Neural crest cell (in vitro differentiated cells): ENCODE measurements at places on chromosomes 12 and 14.
A peak's percentile ranks its signal among the peaks of the same experiment; 100 is the strongest.

GRCh38 chr12:75455839-75456238 lies 24.7 kb upstream of the GLIPR1 start:
- peaks cover 5% of the 10 kb centered on the region for H3K4me1 ChIP-seq
- no peak overlapping the region for H3K27ac ChIP-seq
- DNase-seq: no peak
- peaks cover 5% of the 10 kb centered on the region for H3K36me3 ChIP-seq
- no peaks in the 10 kb centered on the region for H3K27me3 ChIP-seq
- no peak overlapping the region for H3K4me3 ChIP-seq

DNA sequence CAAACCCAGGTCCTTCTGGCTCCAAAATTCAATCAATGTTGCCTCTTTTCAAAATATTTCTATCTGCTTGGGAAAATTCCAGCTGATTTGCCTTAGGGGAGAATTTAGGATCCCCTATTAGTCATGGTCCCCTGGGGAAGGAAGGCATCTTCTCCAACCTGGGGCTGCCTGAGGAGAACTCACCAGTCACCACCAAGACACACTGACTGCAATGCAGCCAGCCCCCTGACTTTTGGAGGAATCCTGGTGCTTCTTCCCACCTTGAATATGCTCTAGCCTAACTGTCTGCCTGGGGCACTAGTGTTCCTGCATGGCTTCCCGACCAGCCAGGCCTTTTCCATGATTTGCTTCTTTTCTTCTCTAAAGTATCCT lies 71.8 kb upstream of the BCL2L14 start:
- H3K4me3 ChIP-seq: no peak overlapping the region
- no peaks in the 10 kb centered on the region for H3K27me3 ChIP-seq
- H3K36me3 ChIP-seq: no peaks in the 10 kb centered on the region

GRCh38 chr12:11651785-11652184 lies 2.3 kb downstream of the ETV6 start:
- DNase-seq: no peak
- H3K4me3 ChIP-seq: peak overlapping the region; percentile 94
- no peak overlapping the region for H3K27ac ChIP-seq
- no peaks in the 10 kb centered on the region for H3K27me3 ChIP-seq
- H3K4me1 ChIP-seq: peaks cover 43% of the 10 kb centered on the region
- H3K36me3 ChIP-seq: no peaks in the 10 kb centered on the region

GRCh38 chr12:122681814-122682213 lies 21.3 kb downstream of the HCAR2 start:
- H3K4me3 ChIP-seq: no peak overlapping the region
- no peaks in the 10 kb centered on the region for H3K27me3 ChIP-seq
- no peak overlapping the region for H3K27ac ChIP-seq
- no peaks in the 10 kb centered on the region for H3K36me3 ChIP-seq
- DNase-seq: no peak

- H3K36me3 ChIP-seq: no peaks in the 10 kb centered on the region
- no peak for DNase-seq
- peak overlapping the region; percentile 96 for H3K27ac ChIP-seq
- H3K27me3 ChIP-seq: no peaks in the 10 kb centered on the region
- H3K4me1 ChIP-seq: peaks cover 24% of the 10 kb centered on the region
These were observed 51.2 kb downstream of the TESC start for GRCh38 chr12:117047810-117048584.

DNA sequence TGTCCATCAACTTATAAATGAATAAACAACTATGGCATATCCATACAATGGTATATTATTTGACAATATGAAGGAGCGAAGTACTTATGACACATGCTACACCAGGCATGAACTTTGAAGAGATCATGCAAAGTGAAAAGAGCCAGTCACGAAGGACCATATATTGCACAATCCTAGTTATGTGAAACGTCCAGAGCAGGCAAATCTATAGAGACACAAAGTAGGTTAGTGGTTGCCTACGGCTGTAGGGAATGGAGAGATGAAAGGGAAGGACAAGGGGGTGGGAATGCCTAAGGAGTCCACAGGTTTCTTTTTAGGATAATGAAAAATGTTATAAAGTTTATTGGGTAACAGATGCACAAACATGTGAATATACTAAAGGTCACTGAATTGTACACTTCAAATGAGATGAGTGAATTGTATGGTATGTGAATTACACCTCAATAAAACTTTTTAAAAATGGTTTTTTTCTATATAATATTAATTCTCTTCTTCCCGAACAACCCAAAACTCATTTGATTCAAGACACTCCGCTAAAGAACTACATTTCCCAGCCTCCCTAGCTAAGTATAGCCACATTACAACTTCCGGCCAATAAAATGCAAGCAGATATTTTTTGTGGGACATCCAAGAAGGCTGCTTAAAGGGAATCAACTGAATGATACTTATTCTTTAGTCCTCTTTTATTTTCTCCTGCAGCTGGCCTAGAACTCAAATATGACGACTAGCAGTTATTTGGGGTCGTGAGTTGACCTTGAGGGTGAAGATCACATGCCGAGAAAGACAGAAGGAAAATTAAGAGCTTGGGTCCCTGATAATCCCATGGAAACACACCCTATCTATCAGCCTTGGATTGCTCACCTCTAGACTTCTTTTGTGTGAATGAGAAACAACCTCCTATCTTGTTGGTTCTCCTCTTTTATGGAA lies 187.2 kb downstream of the TTC8 start:
- no peaks in the 10 kb centered on the region for H3K27me3 ChIP-seq
- H3K27ac ChIP-seq: no peak overlapping the region
- no peaks in the 10 kb centered on the region for H3K36me3 ChIP-seq
- no peak overlapping the region for H3K4me3 ChIP-seq
- DNase-seq: no peak
- no peaks in the 10 kb centered on the region for H3K4me1 ChIP-seq

GRCh38 chr14:35556548-35556947 lies 22.6 kb downstream of the INSM2 start:
- no peak overlapping the region for H3K27ac ChIP-seq
- no peaks in the 10 kb centered on the region for H3K27me3 ChIP-seq

GRCh38 chr14:20455355-20456300 lies 602 bp downstream of the APEX1 start:
- no peak for DNase-seq
- peaks cover 16% of the 10 kb centered on the region for H3K4me1 ChIP-seq
- peaks cover 4% of the 10 kb centered on the region for H3K36me3 ChIP-seq

DNA sequence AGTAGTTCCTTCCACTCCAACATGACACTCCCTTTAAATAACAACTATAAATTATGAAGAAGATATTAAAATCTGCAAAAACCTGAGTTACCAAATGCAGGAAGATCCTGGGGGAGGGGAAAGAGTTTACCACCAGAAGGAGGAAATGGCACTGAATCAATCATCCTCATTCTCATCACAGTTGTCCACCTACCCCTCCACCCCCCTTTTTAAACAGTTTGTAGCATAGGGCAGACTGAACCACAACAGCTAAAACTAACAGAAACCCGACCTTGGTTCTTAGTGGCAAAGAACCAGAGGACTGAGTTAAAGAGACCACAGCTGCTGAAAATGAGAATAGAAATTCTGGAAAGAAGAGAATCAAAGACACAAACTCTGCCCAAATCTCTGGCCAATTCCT lies 189.5 kb downstream of the MED13L start:
- peaks cover 3% of the 10 kb centered on the region for H3K36me3 ChIP-seq
- H3K4me1 ChIP-seq: peaks cover 42% of the 10 kb centered on the region
- no peaks in the 10 kb centered on the region for H3K27me3 ChIP-seq
- H3K27ac ChIP-seq: peak overlapping the region; percentile 20
- DNase-seq: no peak
- H3K4me3 ChIP-seq: no peak overlapping the region

- H3K27me3 ChIP-seq: no peaks in the 10 kb centered on the region
- H3K36me3 ChIP-seq: peaks cover 4% of the 10 kb centered on the region
- H3K4me3 ChIP-seq: no peak overlapping the region
- no peak overlapping the region for H3K27ac ChIP-seq
- DNase-seq: no peak
These were observed 30.2 kb downstream of the OSBPL8 start for GRCh38 chr12:76529226-76529918.

GRCh38 chr12:85188619-85189018 lies 91.4 kb upstream of the ALX1 start:
- no peaks in the 10 kb centered on the region for H3K27me3 ChIP-seq
- peaks cover 4% of the 10 kb centered on the region for H3K4me1 ChIP-seq
- no peak overlapping the region for H3K27ac ChIP-seq
- no peaks in the 10 kb centered on the region for H3K36me3 ChIP-seq
- no peak overlapping the region for H3K4me3 ChIP-seq

- H3K4me1 ChIP-seq: no peaks in the 10 kb centered on the region
- H3K27me3 ChIP-seq: peaks cover 63% of the 10 kb centered on the region
- H3K36me3 ChIP-seq: no peaks in the 10 kb centered on the region
- no peak for DNase-seq
- no peak overlapping the region for H3K27ac ChIP-seq
These were observed 30.5 kb downstream of the RPH3A start for GRCh38 chr12:112822056-112822455.

DNA sequence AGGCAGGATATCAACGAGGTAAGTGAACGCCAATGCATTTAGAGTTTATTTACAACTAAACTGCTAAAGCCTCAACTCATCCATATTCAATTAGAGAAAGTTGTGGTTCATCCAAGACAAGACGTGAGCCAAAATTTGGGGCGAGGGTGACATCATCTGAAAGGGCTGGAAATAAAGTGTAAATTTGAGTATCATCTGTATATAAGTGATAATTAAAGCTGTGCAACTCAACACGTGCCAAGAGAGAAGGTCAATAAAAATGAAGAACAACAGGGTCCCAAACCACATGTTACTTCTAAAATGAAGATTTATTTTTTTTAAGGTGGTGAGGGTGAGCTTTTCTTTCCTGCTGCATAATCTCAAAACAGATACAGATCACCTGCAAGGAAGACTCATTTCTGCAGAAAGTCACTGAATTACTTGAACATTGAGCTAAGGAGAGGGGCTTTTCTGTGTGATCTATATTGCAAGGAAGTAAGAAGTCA lies 203.6 kb downstream of the EFCAB11 start:
- H3K36me3 ChIP-seq: peaks cover 4% of the 10 kb centered on the region
- no peak overlapping the region for H3K4me3 ChIP-seq
- H3K27ac ChIP-seq: no peak overlapping the region
- no peaks in the 10 kb centered on the region for H3K27me3 ChIP-seq

DNA sequence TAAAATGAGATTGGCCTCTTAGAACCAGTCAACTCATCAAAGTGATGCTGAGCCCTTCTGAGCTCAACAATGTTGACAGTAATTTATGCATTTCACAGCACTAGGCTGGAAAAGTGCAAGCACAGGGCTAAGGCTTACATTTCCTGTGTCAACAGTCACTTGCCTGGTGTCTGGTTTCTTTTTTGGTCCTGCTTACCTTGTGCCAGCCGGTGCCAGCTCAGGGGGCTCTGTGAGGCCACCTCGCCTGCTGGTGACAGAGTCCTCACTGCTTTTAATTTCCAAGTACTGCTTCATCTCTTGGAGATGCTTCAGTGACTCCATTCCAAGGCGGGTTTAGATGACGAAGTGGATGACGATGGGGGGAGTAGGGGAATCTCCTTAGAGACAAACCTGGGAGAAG lies 53.1 kb upstream of the KCNA1 start:
- no peak overlapping the region for H3K4me3 ChIP-seq
- H3K4me1 ChIP-seq: peaks cover 17% of the 10 kb centered on the region
- H3K36me3 ChIP-seq: no peaks in the 10 kb centered on the region
- no peak overlapping the region for H3K27ac ChIP-seq
- H3K27me3 ChIP-seq: peaks cover 50% of the 10 kb centered on the region
- no peak for DNase-seq

GRCh38 chr12:72872238-72872887 lies 600.2 kb downstream of the TRHDE start:
- H3K36me3 ChIP-seq: peaks cover 6% of the 10 kb centered on the region
- no peak overlapping the region for H3K27ac ChIP-seq
- H3K4me3 ChIP-seq: no peak overlapping the region
- H3K27me3 ChIP-seq: no peaks in the 10 kb centered on the region
- H3K4me1 ChIP-seq: peaks cover 8% of the 10 kb centered on the region

DNA sequence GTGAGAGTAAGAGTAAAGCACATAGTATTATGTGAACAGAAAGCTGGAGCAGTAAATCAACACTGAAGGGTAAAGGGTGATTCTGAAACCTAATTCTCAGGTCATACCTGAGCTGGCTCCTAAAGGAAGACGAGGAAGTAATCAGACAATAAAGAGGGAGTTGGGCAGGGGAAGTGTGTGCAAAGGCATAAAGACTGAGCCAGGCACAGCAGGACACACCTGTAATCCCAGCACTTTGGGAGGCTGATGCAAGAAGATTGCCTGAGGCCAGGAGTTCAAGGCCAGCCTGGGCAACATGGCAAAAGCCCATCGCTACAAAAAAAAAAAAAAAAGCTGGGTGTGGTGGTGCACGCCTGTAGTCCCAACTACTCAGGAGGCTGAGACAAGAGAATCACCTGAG lies 9.6 kb downstream of the ARF3 start:
- H3K4me1 ChIP-seq: peaks cover 14% of the 10 kb centered on the region
- no peak overlapping the region for H3K4me3 ChIP-seq
- H3K27me3 ChIP-seq: no peaks in the 10 kb centered on the region
- DNase-seq: no peak
- H3K36me3 ChIP-seq: no peaks in the 10 kb centered on the region

GRCh38 chr12:55610598-55610997 lies 26.1 kb upstream of the OR10P1 start:
- no peak overlapping the region for H3K27ac ChIP-seq
- peaks cover 3% of the 10 kb centered on the region for H3K36me3 ChIP-seq
- no peak for DNase-seq

DNA sequence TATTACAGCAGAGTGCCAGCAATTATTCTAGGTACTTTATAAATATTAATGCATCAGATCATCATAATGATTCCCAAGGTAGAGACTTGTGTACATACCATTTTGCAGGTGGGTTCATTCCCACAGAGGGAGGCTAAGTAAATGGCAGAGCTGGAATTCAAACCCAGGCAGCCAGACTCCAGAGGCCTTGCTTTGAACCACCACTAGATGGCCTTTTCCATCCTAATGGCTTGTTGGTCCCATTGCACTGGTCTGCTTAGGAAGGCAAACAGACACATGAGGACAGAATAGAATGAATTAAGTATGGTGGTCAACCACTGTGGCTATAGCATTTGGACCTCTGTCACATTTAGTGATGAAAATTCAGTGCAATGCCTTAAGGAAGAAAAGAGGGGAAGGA lies 158.7 kb downstream of the METTL25 start:
- H3K27ac ChIP-seq: no peak overlapping the region
- H3K4me1 ChIP-seq: no peaks in the 10 kb centered on the region
- DNase-seq: no peak

DNA sequence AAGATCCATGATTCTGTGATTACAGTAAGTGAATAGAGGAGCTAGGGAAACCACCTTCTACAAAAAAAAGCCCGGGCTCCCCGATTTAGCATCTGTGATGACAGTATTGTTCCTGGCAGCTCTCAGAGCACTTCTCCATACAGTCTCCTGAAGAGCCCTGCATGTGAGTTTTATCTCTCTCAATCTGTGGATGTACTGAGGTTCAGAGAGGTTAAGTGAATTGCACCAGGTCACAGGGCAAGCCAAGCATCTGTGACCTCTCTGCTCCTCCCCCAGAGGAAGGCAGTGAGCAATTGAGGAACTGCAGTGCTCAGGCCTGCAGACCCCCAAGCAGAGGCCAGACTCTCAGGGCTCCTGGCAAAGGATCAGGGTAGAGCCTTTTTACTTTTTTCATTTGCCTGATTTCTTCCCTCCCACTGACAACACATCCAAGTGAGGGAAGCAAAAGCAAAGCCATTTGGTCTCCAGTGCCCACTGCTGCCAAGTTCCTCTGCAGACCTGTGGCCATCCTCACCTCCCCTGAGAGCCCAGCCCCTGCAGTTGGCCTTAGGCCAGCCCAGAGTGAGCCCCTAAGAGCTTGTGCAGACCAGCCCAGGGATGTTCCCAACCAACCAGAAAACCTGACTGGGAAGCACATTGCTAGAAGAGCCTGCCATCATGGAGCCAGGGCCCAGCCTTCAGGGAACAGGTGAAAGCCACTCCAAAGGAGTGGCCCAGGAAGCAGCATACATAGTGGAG lies 47.6 kb upstream of the PNMA1 start:
- no peak overlapping the region for H3K27ac ChIP-seq
- peak overlapping the region; percentile 85 for H3K4me3 ChIP-seq
- no peak for DNase-seq
- peaks cover 2% of the 10 kb centered on the region for H3K27me3 ChIP-seq
- peaks cover 45% of the 10 kb centered on the region for H3K4me1 ChIP-seq
